ENCODE measurements at places on chromosomes 2 and 18. TPM values are rescaled to one million over a fixed set of nuclear protein-coding genes. Genes with fewer than 3 reads are reported as not detected.
A peak's percentile ranks its signal among the peaks of the same experiment; 100 is the strongest.

GRCh38 chr2:18378020-18378653 lies 182.3 kb downstream of the RDH14 start:
- peak; percentile 49 for DNase-seq

Gene MFSD2B
- polyA plus RNA-seq, result 0.09 TPM

DNA sequence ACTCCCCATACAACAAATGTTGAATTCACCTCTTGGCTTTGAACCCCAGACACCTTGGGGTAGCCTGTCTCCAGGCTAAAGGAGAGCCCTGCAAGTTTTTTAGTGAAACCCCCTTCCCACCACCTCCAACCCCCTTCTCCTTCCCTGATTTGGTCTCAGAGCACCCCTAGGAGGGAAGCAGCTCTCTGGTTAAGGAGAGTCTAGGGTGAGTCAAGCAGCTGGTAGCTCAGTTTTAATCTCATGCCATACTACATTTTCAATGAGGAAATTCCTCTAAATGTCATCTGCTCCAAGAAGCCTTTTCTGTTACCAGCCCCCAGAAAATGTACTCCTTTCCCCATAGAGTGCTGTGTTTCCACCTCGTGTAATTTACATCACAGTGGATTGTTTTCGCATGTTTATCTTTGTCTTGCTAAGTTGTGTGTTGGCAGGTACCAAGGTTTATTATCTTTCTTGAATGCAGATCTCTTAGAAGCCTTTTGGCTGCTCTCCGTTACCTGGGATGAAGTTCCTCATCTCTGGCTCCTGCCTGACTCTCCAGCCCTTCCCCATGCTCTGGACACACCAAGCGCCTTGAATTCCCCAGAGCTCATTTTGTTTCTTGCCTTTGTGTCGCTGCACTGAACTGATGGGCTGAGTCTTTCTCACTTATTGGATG lies 82.2 kb downstream of the ASAP2 start:
- peak; percentile 44 for DNase-seq

GRCh38 chr2:74481961-74482800 lies 617 bp downstream of the CCDC142 start:
- DNase-seq, result no peak

Gene FER1L5
- 0.15 TPM for polyA plus RNA-seq

Gene LOXHD1
- not detected for polyA plus RNA-seq

Gene RTN4
- polyA plus RNA-seq, result 466 TPM
